Inflammatory macrophage treated with lipopolysaccharide for 4 hours (primary cell): ENCODE measurements at places on chromosomes 7 and 10.
A peak's percentile ranks its signal among the peaks of the same experiment; 100 is the strongest.

- DNase-seq, result no peak
These were observed 86.5 kb downstream of the RALA start for GRCh38 chr7:39709768-39710311.

- DNase-seq, result peak; percentile 8
These were observed 202.8 kb downstream of the IPMK start for GRCh38 chr10:58064714-58065528.

DNA sequence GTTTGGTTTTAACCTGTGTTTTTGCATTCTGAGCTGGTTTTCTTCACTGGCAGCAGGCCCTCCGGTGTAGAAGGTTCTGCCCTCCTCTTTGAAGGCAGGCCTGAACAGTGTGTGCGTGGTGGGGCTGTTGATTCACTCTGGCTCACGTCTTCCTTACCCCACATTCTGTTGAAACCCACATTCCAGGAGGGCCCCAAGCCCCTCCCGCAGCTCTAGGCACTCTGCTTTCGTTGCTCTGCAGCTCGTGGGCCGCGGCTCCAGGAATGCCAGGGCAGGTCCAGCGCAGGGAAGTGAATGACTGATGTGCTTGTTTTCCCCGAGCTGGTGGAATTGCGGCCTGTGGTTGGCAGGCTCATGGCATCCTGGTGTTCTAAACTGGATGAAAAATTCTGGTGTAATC is 49.0 kb downstream of the HTRA1 start:
- DNase-seq, result no peak

- DNase-seq, result peak; percentile 64
These were observed 33.1 kb downstream of the SMC3 start for GRCh38 chr10:110600487-110601101.

DNA sequence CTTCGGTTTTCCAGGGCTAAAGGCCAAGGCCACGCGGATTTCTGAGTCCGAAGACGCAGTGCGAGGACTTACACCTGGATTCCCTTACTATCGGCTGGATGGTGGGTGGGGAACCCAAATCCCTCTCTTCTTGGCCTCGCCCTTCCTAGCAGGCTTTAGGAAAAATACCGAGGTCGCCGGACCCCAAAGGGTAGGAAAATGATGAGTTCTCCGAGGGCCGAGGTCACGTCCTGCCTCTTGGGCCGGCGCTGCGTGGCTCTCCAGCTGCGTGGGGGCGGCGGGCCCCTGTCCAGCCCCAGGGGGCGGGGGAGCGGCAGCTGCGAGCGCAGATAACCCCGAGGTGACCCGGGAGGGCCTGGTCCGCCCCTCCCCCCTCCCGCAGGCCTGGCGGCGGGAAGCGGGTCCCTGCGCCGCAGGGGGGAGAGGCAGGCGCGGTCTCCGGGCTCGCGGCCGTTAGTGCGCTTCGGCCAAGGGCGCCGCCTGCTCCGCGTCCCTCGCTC is 805 bp upstream of the HMX3 start:
- DNase-seq, result no peak

DNA sequence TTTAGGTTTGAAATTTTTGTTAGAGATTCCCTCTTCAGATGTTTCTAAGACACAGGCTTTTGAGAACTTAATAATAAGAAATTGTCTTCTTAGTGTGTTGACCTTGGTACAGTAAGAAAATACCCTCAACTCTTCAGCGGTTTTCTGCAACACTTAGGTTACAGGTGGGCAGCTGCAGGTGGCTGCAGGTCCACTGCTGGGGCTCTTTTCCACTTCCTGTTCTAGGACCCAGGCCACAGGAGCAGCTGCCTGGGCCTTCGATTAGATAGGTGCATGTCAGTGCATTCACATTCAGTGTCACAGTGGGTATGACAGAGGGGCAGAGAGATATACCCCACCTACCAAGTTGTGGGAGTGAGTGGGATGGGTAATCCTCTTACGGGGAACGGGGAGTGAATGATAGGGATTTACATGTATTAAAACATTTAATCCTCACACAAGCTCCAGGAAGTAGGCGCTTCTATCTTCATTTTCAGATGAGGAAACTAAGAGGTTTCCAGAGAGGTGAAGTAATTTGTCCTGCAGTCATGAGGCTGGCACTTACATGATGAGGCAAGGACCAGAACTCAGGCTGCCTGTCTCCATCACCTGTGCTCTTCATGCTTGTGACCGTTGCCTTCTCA is 20.2 kb upstream of the SUV39H2 start:
- DNase-seq, result peak; percentile 32

DNA sequence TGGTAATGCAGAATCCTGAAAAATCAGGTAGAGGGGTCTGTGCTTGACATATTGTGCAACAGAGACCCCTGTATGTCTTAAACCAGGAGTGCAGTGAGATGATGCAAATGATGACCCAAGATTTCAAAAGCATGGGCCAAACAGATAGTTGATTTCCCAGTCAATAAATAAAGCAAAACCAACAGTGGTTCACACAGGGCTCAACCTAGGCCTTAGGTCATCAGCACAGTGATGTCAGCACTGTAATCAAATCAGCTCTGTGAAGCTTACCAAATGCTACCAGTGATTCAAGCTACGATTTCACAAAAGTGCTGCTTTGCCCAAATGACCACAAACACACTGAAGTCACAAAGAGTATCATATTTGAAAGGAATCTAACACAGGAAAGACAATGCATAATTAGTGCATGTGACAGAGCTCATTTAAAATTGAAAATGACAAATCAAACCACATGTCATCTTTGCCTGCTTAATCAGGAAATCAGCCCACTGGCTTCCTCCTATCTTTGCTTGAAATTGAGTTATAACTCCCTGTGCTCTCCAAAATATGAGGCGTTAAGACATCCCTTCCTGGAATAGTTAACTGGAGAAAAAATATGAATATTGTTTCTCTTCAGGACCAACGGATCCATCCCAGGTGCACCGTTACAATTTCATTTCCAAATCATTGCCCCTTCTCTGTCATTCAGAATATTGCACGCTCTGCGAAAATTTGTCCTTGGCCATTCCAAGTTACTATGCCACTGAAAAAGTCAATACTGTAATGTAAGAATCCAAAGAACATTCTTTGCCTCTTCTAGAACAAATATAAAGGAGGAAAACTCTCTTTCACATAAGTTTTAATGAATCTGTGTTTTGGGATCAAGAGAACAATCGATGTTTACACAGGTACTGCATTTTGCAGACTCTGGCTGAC is 41.9 kb upstream of the ASL start:
- DNase-seq, result peak; percentile 72

DNA sequence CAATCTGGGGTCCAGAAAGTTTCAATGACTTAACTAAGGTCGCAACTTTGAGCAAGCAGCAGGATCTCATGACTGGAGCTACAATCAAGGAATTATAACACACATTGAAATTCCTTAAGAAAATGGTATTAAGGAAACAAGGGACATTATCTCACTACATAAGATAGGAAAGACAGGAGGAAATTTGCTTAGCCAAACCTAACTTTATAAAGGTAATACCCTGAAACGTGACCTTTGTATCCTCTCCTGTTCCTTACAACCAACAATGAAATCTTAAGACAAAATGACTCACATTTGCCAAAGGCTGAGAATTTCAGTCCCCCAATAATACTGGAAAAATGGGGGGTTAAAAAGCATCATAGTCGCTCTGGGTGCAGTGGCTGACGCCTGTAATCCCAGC is 218.9 kb upstream of the LYZL1 start:
- no peak for DNase-seq

- DNase-seq, result no peak
These were observed 4.6 kb downstream of the HSPA12A start for GRCh38 chr10:116737627-116738327.

GRCh38 chr7:90053094-90053493 is 101.2 kb upstream of the STEAP1 start:
- no peak for DNase-seq

DNA sequence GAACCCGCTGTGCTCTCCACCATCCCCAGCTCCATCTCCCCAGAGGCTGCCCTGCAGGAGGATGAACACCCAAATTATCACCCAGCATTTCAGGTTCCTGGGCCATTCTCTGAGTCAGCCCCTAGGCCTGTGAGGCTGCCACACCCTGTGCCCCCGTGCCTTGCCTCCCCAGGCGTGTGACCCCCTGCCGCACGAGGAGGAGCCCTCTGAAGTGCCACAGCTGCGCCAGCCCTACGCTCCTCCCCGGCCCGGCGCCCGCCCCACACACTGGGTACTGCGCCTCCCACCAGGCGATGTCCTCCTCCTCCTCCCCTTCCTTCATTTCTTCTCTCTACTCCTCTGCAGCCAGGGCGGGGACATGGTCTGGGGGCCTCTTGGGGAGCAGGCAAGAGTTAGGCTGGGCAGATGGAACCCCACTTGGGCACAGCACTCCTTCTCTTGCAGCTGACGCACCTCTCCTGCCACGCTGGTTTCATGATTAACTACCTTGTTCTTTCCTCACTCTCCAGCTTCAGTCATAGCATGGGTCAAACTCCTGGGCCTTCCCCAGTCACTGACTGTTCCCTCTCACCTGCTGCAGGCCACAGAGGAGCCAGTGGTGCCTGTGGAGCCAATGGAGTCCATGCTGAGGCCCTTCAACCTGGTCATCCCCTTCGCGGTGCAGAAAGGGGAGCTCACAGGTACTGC is 12.7 kb upstream of the ATP6V1F start:
- no peak for DNase-seq

DNA sequence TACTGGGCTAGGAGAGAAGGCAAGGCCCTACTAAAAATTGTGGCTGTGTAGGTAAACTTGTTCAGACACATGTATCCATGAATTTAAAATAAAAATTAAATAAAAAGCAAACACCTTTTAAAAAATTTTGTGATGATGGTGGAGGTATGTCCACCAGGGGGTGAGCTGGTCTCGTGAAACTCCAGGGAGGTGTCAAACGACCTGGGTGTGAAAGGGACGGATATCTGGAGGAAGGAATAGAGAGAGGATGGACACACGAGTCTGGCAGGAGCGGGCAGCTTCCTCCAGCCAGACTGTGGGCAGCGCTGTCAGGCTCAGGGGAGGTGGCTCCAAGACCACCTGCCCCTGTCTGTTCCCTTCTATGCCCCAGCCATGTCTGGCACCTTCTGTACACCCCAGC is 34.8 kb upstream of the DMBT1 start:
- DNase-seq, result no peak

- peak; percentile 74 for DNase-seq
These were observed 223.6 kb downstream of the MDFIC start for GRCh38 chr7:115145512-115145911.

GRCh38 chr10:71696628-71697326 is 22.8 kb downstream of the C10orf105 start:
- DNase-seq, result peak; percentile 48

- DNase-seq, result no peak
These were observed 212.3 kb upstream of the SLC26A5 start for GRCh38 chr7:103658055-103659005.

GRCh38 chr7:16169537-16169936 is 251.8 kb downstream of the CRPPA start:
- DNase-seq, result no peak

GRCh38 chr7:73626814-73627213 is 2.5 kb upstream of the MLXIPL start:
- DNase-seq, result no peak

DNA sequence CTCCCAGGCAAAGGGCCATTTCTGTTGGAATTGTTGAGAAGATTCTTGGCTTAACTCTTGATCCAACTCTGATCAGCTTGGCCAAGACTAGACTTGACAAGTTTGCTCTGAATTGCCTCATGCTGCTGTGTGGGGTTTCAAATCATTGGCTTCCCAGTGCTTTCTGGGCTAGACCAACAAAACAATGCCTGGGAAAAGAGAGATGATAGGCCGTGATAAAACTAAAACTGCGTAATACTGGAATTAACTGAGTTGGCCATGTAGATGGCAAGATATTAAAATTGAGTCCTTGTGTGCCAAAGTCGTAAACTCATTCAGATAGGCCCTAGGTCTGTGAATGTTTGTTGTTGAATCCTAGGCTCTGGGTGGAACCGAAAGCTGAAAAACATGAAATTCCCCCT is 222.6 kb downstream of the MGMT start:
- no peak for DNase-seq

DNA sequence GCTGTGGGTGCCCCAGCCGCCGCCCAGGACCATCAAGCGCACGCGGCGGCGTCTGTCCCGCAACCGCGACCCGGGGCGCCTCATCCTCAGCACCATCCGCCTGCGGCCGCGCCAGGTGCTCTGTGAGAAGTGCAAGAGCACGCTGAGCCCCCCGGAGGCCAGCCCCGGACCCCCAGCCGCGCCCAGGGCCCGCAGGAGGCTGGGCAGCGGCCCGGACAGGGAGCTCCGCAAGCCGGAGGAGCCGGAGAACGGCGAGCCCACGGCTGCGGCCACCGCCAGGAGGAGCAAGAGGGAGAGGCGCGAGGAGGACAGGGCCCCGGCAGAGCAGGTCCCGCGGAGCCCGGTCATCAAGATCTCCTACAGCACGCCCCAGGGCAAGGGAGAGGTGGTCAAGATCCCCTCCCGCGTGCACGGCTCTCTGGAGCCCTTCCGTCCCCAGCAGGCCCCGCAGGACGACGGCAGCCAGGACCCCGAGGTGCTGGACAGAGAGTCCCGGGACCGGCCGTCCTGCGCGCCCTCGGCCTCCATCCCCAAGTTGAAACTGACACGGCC is 8.0 kb downstream of the PWWP2B start:
- no peak for DNase-seq

- peak; percentile 39 for DNase-seq
These were observed 115.9 kb upstream of the ADAM12 start for GRCh38 chr10:126504063-126504760.

GRCh38 chr10:3220853-3221252 is 48.3 kb upstream of the PITRM1 start:
- peak; percentile 8 for DNase-seq

DNA sequence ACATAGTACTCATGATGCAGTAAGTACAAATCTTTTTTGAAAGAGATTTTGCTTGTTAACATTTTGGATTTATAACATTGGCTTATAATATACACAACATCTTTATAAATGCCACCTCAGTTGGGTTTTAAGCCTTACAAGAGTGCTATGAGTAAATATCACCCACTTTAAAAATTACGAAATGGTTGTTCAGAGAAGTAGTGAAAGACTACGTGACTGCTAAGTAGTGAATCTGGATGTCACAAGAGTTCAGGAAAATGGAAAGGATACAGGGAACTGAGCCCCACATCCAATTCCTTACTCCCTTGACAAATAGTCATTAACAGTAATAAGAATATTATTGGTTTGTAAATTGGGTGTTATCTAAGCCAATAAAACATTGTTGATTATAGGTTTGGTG is 20.0 kb downstream of the TMEM106B start:
- no peak for DNase-seq

DNA sequence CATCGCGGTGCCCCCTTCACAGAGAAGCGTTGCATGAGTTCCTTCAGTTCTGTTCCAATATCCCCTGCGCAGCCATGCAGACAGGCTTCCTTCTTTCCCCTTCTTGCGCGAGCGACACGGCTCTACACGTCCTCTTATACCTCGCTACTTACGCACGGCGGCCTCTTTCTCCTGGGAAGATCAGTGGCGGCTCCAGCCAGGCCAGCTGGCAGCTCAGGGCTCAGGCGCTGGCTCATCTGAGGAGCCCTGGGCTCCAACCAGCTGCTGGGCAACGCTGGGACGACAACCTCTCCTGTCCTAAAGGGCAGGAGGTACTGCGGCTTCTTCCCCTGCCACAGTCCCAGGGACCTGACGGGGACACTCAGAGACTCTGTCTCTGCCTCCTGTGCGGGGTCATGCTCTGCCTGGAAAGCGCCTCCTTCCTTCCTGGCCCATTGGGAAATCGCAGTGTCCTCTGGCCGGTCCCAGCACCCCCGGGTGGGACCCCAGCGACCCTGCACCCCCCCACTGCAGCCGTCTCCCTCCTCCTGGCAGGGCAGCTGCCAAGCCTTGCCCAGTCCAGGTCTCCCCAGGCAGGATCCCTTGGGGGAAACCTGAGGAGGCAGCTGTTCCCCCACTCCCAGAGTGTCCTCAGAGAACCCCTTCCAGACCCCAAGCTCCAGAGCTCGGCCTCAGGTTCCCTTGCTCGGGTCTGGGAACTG is 5.0 kb upstream of the FAM20C start:
- peak; percentile 58 for DNase-seq

- peak; percentile 16 for DNase-seq
These were observed 53.8 kb downstream of the WDR37 start for GRCh38 chr10:1109795-1110673.
